ENCODE measurements at places on chromosomes 5 and 9.

DNA sequence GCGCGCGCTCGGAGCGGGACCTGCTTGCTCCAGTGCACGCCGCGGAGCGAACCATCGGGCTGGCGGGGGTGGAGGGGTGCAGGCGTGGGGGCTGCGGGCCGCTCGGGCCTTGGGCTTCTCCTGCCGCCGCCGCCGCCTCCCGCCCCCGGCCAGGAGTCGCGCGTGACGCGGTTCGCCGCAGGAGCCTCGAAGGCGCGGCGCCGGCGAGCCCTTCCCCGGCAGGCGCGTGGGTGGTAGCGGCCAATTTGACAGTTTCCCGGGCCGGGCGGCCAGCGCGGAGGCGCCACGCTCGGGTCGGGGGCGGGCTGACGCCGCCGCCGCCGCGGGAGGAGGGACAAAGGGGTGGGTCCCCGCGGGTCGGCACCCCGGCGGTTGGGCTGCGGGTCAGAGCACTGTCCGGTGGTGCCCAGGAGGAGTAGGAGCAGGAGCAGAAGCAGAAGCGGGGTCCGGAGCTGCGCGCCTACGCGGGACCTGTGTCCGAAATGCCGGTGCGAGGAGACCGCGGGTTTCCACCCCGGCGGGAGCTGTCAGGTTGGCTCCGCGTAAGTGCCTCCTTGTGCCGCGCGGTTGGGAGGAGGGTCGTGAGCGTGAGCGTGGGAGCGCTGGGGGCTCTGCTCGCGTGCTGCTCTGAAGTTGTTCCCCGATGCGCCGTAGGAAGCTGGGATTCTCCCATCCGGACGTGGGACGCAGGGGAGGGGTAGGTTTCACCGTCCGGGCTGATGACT is at the start of gene TJP2:
Gene TJP2 (plus strand): TSS at position 387 of the 725 bp plus-strand sequence. CDS start 96 bp downstream, at position 483.
- peak; percentile 82 for DNase-seq

GRCh38 chr9:4828761-4829160 is 36.0 kb downstream of the RCL1 start:
- DNase-seq: peak; percentile 56

DNA sequence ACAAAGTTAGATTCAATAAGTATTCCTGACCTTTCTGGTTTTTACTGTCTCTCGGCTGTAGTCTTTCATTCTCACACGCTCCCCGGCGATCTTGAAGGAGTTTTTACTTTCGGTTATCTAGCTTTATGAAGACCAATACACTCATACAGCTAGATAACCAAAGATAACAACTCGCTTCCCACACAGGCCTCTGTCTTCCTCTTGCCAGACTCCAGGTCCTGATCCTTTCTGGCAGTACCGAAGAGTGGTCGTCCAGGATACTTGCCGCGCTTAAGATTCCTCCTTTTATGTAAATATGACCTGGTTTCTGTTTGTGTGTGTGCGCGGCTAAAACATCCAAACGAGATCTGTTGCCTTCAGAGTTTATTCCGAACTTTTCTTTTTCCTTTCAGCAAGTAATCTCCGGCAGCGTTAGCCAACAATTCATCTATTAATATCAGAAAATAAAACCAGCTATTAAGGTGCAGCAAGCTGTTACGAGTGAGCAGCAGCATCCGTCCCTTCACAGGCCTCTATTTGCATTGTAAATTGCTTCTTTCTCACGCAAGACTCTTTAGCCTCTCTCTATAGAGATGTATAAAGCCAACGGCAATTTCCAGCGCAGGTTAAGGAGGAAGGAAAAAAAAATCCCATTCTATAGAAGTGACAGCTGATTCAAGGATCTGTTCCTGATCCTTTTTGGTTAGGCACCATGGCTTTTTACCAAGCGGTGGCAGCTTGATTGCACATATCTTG is 216.1 kb downstream of the MEF2C start:
- DNase-seq: no peak

DNA sequence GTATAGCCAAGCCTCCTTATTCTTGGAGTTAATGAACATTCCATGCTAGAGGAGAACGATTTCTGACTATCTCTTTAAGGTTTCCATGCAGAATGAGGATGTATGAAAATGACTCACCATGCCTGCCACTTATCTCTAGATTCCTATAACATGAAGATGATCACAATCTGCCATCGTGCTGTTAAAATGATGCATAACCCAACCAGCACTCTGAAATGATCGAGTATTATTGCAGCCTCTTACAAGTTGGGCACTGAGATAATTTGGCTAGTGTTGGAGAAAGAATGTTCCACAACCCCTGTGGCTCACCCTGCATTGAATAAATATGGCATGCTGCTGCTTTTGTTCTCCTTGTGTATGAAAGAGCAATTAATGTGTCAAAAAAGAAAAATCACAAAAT is 1143.6 kb upstream of the WWC1 start:
- peak; percentile 1 for DNase-seq

DNA sequence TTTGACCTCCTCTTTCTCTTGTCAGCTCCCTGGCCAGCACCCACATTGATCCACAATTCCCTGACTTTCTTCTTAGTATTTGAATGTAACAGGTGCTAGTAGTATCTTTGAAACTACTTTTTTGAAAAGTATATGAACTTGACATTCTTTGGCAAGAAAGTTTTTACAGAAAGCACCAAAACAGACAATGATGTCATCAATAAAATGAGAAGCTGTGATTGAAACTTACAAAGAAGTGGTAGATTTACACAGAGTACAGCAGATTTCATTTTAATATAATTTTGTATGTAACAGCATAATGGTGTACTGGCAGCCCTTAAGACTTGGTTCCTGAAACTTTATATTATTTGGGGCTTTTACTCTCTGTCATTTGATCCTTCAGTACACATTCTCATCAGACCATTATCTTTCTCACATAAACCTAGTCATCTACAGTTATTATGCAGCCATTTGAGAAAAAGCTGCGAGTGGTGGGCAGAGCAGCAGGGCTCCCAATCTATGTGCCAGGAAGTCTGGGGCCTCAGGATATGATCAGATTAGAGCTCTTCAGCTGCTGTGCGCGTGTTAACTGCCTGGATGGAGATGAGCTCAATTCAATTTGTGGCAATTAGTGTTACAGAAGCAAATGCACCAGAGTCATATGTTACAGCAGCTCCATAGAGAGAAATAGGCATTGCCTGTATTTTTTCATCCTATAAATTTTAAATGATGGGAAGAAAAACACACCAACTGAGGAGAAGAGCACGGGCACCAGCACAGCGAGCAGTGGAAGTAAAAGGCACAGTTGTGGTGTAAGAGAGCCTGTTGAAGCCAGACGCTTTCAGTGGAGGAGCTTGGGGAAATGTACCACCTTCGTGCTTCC is 126.1 kb downstream of the STARD4 start:
- no peak for DNase-seq

DNA sequence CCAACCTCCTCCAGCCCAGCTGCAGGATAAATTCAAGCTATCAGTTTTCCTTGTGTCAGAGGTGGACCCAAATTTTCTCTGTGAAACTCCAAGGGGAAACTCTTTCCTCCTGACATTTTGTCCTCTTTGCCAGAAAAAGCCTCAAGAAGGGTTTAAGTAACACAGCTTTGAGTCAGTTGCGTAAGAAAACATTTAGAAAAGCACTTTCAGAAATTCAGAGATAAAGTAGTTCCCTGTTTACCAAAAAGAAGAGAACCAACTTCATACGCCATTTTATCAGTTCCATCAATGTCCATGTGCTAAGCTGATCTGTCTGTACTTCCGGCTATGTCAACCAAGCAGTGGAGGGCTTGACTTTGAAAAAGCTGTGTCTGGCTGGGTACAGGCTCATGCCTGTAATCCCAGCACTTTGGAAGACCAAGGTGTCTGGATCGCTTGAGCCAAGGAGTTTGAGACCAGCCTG is 19.9 kb upstream of the SUSD1 start:
- no peak for DNase-seq

DNA sequence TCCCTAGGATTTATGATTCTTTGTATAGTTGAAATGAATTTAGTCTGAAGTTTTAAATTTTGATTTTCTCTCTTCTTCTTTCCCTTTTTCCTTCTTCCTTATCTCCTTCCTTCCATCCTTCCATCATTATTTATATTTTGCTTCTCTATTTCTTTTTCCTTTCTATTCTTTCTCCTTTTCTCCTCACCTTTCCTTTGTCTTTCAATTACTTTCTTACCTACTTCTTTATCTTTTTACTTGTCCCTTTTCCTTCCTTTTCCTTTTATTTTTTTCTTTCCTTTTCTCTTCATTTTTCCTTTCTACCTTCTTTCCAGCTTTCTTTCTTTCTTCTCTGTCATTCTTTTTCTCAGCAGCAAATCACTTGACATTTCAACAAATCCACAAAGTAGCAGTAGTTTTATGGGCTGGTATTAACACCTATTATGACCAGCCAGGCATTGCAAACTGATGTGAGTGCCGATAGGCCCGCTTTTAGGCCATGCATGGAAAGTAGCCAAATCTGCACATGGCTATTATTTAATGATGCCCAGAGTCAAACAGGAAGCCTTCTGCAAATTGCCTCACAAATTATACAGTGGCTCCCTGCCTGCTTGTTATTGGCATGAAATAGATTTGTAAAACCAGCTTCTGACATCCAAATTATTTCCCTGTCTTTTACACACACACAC is 37.1 kb upstream of the NR3C1 start:
- no peak for DNase-seq

DNA sequence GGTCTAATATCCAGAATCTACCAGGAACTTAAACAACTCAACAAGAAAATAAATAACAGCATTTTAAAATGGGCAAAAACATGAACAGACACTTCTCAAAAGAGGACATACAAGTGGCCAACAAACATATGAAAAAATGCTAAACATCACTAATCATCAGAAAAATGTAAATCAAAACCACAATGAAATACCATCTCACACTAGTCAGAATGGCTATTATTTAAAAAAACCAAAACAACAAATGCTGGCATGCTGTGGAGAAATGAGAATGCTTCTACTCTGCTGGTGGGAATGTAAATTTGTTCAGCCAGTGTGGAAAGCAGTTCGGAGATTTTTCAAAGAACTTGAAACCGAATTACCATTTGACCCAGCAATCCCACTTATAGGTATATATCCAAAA is 63.1 kb downstream of the ADAMTS6 start:
- peak; percentile 53 for DNase-seq

DNA sequence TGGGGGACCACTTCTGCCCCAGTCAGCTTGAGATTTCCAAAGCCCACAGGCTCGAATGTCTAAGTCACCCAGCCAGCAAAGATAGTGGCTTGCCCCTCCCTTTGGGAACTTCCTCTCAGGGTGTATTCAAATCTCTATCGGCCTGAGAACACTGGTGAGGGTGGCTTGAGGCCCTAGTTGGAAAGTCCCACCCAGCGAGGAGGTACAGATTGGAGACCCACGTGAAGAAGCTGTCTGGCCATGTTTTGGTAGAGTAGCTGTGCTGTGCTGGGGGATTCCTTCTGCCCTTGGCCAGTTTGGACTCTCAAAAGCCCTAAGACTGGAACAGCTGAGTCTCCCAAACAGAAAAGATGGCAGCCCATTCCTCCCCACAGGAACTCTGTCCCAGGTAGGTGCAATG is 172.7 kb upstream of the RIOK2 start:
- no peak for DNase-seq

- no peak for DNase-seq
These were observed 18.8 kb downstream of the C5orf52 start for GRCh38 chr5:157689942-157690689.

DNA sequence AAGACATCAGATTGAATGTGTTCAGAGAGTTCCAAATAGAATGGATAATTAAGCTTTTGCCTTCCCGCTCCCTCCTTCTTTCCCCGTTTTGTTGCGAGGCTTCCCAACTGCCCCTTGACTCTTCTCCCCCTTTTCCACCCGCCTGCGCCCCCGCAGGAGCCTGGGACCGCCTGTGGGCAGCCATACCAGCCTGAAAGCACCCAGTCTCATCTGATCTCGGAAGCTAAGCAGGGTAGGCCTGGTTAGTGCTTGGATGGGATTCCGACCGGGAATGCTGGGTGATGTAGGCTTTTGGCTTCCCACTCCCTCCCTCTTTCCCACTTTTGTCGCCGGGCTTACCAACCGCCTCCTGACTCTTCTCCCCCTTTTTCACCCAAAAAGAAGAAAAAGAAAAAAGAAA is 6.8 kb upstream of the HSD17B4 start:
- no peak for DNase-seq

GRCh38 chr5:111415053-111415452 is 97.3 kb downstream of the STARD4 start:
- DNase-seq: no peak

DNA sequence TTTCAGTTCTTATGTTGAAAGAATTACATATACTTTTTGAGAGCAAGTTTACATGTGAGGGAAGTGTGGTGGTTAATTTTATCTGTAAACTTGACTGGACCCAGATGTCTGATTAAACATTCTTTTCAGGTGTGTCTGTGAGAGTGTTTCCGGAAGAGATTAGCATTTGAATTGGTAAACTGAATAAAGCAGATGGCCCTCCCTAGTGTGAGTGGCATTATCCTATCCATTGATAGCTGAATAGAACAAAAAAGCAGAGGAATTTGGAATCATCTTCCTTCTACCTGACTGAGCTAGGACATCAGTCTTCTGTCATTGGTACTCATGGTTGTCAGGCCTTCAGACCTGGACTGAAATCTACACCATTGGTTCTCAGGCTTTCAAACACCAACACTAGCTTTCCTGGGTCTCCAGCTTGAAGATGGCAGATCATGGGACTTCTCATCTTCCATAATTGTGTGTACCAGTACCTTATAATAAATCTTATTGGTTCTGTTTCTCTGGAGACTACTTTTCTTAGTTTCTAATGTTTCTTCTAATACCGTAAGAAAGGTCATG is 36.6 kb downstream of the NREP start:
- no peak for DNase-seq

DNA sequence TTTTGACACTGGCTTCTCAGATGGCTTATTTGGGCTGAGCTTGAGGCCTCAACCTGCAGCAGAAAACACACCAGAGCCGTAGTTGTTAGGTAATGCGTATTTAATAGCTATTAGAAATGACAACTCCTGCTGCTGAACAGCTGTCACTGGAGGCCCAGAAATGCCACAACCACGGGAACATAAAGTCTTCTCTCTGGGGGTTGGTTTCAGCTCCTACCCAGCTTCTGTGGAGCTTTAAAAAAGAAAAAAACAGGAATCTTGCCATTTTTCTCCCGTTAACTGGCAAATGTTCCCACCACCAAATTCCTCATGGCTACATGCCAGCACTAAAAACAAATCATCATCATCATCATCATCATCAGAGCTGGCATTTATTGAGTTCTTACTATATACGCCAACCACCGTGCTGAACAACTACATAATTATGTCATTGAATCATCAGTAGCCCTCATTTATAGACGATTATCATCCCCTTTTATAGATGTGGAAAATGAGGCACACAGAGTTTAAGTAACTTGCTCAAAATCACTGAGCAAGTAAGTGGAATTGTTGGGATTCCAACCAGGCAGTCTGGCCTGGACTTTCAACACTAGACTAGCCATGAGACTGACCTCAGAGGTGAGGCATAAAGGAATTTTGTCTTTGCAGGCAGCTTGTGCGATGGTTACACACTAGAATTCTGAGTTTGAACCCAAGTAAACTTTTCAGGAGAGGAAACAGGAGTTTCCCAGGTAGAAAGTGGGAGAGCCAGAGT is 185.3 kb upstream of the WWC1 start:
- peak; percentile 81 for DNase-seq

DNA sequence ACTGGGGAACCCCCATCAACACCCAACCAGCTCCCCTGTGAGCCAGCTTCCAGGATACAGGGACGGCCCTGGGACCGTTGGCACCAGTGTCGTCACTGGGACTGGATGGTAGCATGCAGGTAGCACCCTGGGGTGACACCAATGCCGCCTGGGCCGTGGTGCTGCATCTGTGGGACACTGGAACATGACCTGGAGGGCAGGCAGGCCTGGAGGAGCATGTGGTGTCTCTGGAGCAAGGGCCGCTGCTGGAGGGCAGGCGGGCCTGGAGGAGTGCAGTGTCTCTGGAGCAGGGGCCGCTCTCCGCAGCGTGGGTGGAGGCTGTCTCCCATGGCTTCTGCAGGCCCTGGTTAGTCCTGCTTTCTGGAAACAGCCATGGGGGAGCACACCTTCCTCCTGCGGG is 13.1 kb downstream of the LPCAT1 start:
- no peak for DNase-seq
